Uterus (tissue), 4 donors: ENCODE measurements at places on chromosomes 12 and 14.

- peak; percentile 33 for DNase-seq
Observed at GRCh38 chr14:51283402-51284085, 43.5 kb downstream of the TMX1 start.

- DNase-seq: no peak
Observed at GRCh38 chr12:93460003-93460402, 7.3 kb upstream of the MRPL42 start.

DNA sequence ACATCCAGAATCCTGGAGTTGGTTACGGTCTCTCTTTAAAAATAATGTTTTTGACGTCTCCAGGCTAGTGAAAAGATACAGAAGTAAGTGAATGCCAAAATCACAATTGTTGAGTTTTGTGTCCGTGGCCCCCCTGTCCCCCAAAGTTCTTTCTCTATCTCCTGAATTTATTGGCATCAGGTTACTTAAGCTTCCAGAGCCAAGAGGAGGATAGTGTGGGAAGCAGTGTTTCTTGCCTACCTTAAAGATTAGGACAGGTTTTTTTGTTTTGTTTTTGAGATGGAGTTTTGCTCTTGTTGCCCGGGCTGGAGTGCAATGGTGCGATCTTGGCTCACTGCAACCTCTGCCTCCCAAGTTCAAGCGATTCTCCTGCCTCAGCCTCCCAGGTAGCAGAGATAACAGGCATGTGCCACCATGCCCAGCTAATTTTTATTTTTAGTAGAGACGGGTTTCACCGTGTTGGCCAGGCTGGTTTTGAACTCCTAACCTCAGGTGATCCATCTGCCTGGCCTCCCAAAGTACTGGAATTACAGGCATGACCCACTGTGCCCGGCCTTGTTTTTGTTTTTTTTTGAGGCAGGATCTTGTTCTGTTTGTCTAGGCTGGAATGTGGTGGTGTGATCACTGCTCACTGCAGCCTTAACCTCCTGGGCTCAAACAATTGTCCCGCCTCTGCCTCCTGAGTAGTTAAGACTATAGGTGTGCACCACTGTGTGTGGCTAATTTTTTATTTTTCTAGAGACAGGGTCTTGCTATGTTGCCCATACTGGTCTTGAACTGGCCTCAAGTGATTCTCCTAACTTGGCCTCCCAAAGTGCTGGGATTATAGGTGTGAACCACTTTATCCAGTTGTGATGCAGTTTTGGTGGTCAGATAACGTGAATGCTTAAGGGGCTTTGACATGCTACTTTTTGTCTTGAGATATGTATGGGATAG, 5.4 kb downstream of the SRSF5 start:
- no peak for DNase-seq

DNA sequence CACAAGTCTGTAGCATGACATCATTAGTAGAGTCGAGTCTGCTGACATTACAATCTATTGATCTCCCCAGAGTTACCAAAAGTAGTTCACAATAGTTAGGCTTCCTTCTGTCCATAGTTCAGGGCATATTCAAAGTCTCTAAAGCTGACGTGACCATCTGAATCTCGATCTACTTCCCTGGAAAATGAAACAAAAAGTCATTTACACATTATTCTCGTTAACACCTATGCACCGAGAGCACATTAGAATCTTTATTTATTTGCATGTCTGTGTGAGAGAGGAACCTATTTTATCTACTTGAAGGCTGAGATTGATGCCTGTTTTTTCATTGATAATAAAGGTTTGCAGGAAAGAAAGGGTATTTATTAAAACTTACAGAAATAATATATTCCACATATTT, 157.4 kb downstream of the EFCAB11 start:
- DNase-seq: no peak

DNA sequence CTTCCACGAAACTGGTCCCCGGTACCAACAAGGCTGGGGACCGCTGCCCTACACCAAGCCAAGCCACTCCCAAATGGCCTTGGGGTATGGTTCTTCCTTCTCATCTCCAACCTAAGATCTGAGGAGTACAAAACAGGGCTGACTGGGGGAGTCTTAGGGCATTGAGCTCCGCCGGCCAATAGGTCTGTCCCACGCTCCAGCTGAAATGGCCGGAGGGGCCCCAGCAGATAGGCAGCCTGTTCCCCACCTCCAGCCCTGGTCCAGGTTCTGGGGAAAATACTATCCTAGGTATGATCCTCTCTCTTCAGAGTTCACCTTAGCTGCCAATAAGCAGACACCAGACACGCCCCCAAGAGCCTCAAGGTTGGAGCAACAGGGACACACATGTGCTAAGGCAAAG, 90.2 kb downstream of the ACTN1 start:
- no peak for DNase-seq

DNA sequence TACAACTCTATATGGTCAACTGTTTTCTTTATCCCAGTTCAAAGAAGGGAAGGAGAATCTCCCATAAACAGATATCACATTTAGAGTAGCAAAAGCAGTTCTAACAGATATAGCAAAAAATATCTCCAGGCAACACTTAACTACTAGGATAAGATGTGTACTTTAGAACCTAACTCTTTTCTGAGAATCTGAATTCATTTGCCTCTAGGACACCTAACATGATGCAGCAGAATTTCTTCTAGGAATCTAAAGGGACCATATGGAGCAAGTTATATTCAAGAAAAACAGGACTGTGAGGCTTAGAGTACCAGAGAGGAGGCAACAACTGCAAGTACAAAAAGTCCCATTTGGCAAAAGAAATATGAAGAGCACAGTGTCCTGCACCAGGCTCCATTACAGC, 24.4 kb upstream of the CAPRIN2 start:
- DNase-seq: no peak

DNA sequence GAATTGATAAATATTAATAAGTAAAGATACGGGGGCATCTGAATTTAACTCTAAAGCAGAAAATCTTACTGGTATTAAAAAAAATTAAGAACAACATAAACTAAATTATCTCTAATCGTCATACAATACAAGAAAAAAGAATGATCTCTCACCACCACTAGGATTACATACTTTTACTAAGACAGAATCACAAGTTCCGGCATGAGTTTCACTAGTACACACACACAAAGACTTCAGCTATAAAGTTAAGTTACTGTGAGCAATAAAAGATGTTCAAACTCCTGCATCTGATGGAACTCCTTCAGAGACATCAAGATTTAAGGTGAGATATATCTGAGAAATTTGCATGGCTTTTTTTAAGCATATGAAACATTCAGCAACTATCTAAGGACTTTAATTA, 21.9 kb downstream of the CEP128 start:
- DNase-seq: no peak
